ENCODE measurements at places on chromosomes 13 and 19. TPM values are rescaled to one million over a fixed set of nuclear protein-coding genes. Genes with fewer than 3 reads are reported as not detected.

GRCh38 chr19:16118489-16119033, 6.9 kb downstream of the RAB8A start:
- DNase-seq, result no peak

The HRC gene
- total RNA-seq, result 2.2 TPM

DNA sequence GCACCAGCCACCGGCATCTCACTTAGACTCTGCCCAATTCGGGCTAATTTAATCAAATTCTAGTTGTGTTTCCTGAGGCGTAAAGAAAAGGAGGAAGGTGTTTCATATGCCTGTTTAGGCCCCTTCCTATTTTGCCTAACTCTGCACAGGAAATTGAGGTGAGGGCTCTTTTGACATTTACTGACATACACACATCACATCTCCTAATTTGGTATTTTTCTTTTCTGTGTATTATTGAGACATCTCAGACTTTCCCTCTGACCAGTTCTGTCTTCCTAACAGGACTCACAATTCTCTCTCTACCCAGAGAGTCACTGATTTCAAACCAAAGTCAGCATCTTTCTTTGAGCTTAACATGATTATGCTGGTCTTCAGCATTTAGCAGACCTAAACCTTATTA, 7.9 kb downstream of the CEACAM3 start:
- no peak for DNase-seq

- no peak for DNase-seq
Measured at GRCh38 chr13:59562924-59563323, 600.8 kb downstream of the DIAPH3 start.

GRCh38 chr19:12774588-12775555, at the start of gene HOOK2:
Gene HOOK2, minus strand, starts transcription at chr19:12775552. Its CDS starts 103 bp downstream, at chr19:12775449.
- DNase-seq, result no peak

- peak; percentile 94 for DNase-seq
Measured at GRCh38 chr19:13116282-13117175, at the start of gene TRMT1. Gene TRMT1, minus strand, starts transcription at chr19:13116740. Its CDS starts 341 bp downstream, at chr19:13116399.

- DNase-seq, result no peak
Measured at GRCh38 chr19:6543866-6544347, 13.1 kb downstream of the TNFSF9 start.
